ENCODE measurements at places on chromosomes 1 and 21. TPM values are rescaled to one million over a fixed set of nuclear protein-coding genes. Genes with fewer than 3 reads are reported as not detected.

DNA sequence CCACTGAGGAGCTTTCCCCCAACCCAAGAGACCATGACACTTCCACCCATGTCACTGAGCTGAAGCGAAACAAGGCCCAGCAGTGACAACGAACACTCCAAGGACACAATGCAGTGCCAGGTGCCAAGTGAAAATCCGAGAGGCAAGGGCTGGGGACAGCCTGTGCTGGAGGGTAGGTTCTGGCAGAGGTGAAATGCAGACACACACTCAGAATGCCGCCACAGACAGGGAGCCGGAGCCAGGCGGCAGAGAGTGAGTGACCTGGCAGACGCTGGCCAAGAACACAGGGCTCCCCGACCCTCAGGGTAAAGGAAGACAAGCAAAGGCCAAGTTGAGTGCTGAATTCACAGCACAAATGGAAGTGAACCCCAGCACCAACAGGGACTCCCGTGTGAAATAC is 78.9 kb downstream of the CD46 start:
- no peaks in the 10 kb centered on the region for H3K27me3 ChIP-seq
- no peak for DNase-seq
- H3K4me3 ChIP-seq, result no peak overlapping the region
- H3K36me3 ChIP-seq, result peaks cover 3% of the 10 kb centered on the region
- H3K27ac ChIP-seq, result no peak overlapping the region
- peaks cover 63% of the 10 kb centered on the region for H3K4me1 ChIP-seq

- peaks cover 27% of the 10 kb centered on the region for H3K4me1 ChIP-seq
- H3K27me3 ChIP-seq, result peaks cover 2% of the 10 kb centered on the region
- no peaks in the 10 kb centered on the region for H3K36me3 ChIP-seq
- H3K27ac ChIP-seq, result no peak overlapping the region
Measured at GRCh38 chr1:201652181-201652580, 113.3 kb downstream of the NAV1 start.

DNA sequence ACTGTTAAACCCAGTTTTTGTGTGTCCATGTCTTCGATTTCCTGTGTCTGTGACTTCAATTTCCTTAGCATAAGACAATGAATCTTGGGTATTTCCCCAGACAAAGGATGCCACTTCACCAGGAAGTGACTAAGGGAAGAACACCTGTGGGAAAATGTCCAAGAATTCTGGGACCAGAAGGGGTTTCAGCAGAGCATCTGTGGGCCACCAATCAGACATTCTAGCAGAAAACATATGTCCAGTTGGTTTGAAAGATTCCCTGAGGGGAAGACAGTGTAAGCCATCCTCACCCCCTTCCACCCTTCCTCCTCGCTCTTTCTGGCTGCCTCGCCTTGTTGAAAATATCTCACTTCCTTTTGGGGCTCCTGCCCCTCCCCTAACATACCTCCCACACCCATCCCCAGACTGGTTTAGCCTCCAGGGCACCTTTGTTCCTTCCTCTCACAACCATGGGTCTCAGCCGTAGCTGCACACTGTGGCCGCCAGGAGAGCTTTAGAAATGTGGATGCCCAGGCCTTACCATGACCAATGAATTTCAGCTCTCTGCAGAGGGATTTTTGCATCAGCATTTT is 25.5 kb upstream of the IFNAR1 start:
- no peaks in the 10 kb centered on the region for H3K27me3 ChIP-seq
- no peak overlapping the region for H3K4me3 ChIP-seq
- peaks cover 34% of the 10 kb centered on the region for H3K36me3 ChIP-seq
- peaks cover 73% of the 10 kb centered on the region for H3K4me1 ChIP-seq

DNA sequence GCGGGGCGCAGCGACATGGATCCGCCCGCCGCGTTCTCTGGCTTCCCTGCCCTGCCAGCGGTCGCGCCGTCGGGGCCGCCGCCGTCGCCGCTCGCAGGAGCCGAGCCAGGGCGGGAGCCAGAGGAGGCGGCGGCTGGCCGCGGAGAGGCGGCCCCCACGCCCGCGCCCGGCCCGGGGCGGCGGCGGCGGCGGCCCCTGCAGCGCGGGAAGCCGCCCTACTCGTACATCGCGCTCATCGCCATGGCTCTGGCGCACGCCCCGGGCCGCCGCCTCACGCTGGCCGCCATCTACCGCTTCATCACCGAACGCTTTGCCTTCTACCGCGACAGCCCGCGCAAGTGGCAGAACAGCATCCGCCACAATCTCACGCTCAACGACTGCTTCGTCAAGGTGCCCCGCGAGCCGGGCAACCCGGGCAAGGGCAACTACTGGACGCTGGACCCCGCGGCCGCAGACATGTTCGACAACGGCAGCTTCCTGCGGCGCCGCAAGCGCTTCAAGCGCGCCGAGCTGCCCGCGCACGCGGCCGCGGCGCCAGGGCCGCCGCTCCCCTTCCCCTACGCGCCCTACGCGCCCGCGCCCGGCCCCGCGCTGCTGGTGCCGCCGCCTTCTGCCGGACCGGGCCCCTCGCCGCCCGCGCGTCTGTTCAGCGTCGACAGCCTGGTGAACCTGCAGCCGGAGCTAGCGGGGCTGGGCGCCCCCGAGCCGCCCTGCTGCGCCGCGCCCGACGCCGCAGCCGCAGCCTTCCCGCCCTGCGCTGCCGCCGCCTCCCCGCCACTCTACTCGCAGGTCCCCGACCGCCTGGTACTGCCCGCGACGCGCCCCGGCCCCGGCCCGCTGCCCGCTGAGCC is 459 bp downstream of the FOXE3 start:
- H3K4me3 ChIP-seq, result no peak overlapping the region
- peaks cover 68% of the 10 kb centered on the region for H3K27me3 ChIP-seq
- H3K36me3 ChIP-seq, result no peaks in the 10 kb centered on the region
- no peak overlapping the region for H3K27ac ChIP-seq

GRCh38 chr1:23126200-23126599 is 42.5 kb downstream of the LUZP1 start:
- H3K4me1 ChIP-seq, result peaks cover 6% of the 10 kb centered on the region
- no peaks in the 10 kb centered on the region for H3K36me3 ChIP-seq
- no peaks in the 10 kb centered on the region for H3K27me3 ChIP-seq
- no peak overlapping the region for H3K27ac ChIP-seq
- DNase-seq, result no peak

GRCh38 chr1:199297887-199298286 is 659.0 kb downstream of the PTPRC start:
- no peaks in the 10 kb centered on the region for H3K4me1 ChIP-seq
- H3K36me3 ChIP-seq, result no peaks in the 10 kb centered on the region
- H3K27ac ChIP-seq, result no peak overlapping the region

DNA sequence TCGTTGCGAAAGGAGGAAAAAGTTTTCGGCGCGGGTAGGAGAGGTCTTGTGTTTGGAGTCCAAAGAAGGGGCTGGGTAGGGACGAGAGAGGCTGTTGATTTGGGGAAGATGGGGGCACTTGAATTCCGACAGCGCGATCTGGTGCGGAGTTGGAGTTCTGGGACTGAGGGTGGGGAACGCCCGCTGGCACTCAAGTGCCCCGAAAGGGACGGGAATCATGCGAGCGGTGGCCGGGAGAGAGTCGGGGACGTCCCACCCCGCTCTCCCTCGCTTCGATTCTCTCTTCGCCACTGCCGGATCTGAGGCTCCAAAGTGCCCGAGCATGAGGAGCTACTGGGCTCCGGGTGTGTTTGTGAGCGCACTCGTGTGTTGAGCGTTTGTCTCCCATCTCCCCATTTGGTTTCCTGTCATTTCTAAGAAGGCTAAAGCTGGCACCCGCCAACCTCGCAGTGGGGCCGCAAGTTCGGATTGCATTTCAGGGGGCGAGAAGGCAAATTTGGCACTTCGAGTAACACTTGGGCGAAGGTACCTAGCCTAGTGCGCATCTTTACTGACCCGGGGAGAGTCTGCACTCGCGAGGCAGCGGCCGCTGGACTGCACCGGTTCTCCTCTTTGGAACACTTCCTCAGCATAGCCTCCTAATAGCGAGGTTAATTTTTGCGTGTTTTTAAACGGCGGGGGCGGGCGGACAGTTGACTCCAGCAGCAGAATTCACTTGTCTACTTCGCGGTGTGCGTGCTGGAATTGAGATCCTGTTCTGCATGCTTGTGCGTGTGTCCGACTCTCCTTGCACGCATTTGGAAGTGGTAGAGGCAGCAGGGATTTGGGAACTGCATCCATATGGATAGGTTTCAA is 1.2 kb downstream of the CHRM3 start:
- DNase-seq, result no peak
- no peaks in the 10 kb centered on the region for H3K36me3 ChIP-seq
- H3K4me3 ChIP-seq, result no peak overlapping the region
- peaks cover 19% of the 10 kb centered on the region for H3K4me1 ChIP-seq

- H3K27ac ChIP-seq, result no peak overlapping the region
- no peak for DNase-seq
- no peaks in the 10 kb centered on the region for H3K27me3 ChIP-seq
- H3K36me3 ChIP-seq, result no peaks in the 10 kb centered on the region
Measured at GRCh38 chr1:87795615-87796337, 467.1 kb downstream of the LMO4 start.

DNA sequence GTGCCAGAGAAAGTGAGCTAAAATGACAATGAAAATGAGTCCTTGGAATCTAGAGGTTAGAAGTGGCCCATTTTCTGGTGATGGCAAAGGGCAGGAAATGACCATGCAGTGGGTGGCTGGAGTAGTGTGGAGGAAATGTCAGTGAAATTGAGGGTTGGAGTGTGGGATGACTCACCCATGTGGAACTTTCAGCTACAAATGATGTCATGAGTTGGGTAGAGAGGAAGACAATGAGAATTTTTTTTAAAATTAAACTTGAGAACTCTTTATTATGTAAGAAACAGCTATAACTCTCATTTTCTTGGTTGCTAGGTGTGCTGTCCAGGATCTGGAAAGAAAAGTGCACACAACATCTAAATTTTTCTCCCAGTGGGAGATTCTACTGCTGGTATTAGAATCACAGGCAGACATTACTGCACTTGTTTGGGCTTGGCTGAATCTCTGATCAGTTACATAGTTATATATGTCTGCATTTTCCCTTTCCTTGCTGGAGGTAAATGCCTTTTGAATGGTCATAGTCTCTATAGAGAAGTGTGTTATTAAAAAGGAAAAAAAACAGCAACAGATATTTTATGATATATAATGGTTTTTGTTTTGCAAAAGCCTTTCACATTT is 56.8 kb upstream of the GNG12 start:
- H3K27me3 ChIP-seq, result no peaks in the 10 kb centered on the region
- H3K36me3 ChIP-seq, result no peaks in the 10 kb centered on the region
- H3K27ac ChIP-seq, result no peak overlapping the region
- H3K4me1 ChIP-seq, result peaks cover 12% of the 10 kb centered on the region
- no peak for DNase-seq
- H3K4me3 ChIP-seq, result no peak overlapping the region

GRCh38 chr21:45470773-45471524 is 66.0 kb downstream of the COL18A1 start:
- no peak for DNase-seq
- H3K4me3 ChIP-seq, result no peak overlapping the region
- no peaks in the 10 kb centered on the region for H3K4me1 ChIP-seq
- no peaks in the 10 kb centered on the region for H3K27me3 ChIP-seq
- H3K36me3 ChIP-seq, result no peaks in the 10 kb centered on the region

DNA sequence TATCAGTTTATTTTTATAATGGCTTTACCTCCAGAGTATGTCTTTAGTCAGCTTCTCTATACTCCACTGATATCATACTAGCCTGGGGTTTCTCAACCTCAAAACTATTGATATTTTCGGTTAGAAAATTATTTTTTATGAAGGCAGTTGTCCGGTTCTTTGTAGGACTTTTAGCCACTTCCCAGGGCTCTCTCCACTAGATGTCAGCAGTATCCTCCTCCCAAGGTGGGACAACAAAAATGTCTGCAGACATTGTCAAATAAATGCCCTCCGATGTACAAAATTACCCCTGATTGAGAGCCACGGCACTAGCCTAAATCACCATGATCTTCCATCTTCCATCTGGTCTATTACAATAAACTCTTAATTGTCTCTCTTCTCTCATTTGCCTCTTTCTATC is 4.1 kb upstream of the GRIK1 start:
- no peaks in the 10 kb centered on the region for H3K4me1 ChIP-seq
- no peak overlapping the region for H3K4me3 ChIP-seq
- peaks cover 37% of the 10 kb centered on the region for H3K27me3 ChIP-seq
- H3K27ac ChIP-seq, result no peak overlapping the region
- no peak for DNase-seq

GRCh38 chr21:34360488-34361241 is 3.1 kb upstream of the KCNE2 start:
- H3K27me3 ChIP-seq, result no peaks in the 10 kb centered on the region
- DNase-seq, result no peak
- H3K4me1 ChIP-seq, result peaks cover 11% of the 10 kb centered on the region
- H3K4me3 ChIP-seq, result no peak overlapping the region
- no peak overlapping the region for H3K27ac ChIP-seq
- H3K36me3 ChIP-seq, result no peaks in the 10 kb centered on the region

GRCh38 chr21:46023555-46023954 is 42.0 kb downstream of the COL6A1 start:
- H3K4me1 ChIP-seq, result no peaks in the 10 kb centered on the region
- no peaks in the 10 kb centered on the region for H3K27me3 ChIP-seq
- no peak overlapping the region for H3K27ac ChIP-seq
- no peak for DNase-seq
- H3K4me3 ChIP-seq, result no peak overlapping the region

DNA sequence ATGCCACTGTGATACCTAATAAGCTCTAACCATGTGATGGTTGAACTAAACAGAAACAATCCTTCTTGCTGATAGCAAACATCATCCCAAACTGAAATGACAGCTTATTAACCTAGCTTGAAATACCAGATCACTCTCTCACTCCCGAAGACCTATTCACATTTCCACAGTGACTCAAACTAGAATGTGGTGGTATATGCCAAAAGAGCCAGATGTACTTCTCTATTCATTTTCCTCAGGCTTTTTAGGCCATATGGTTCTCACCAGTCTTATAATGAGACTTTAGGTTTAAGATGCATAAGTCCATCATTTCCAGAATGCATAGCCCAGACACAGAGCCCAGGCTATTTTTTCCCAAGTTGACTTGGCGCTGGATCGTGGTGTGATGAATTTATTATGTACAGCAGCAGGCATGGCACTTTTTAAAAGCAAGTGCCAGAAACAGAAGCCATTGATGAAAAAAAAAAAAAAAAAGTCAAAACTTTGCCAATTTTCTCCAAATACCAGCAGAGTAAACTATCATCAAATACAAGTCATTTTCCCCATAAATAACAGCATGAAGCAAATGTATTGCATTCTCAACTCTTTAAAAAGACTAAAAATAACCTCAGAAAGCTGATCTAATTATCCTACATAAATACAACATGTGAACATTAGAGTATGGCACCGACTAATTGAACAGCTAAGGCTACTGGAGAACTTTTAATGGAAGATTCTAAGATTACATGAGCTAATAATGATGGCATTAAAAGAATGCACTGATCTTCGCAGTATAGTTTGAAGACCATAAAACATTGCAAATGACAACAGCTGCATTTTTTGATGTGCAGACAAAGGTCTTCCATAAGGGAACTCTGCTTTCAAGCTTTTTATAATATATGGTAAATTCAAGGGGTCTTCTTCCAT is 365.4 kb downstream of the LRRIQ3 start:
- no peaks in the 10 kb centered on the region for H3K4me1 ChIP-seq
- DNase-seq, result no peak
- no peak overlapping the region for H3K27ac ChIP-seq
- H3K27me3 ChIP-seq, result no peaks in the 10 kb centered on the region

- no peak overlapping the region for H3K27ac ChIP-seq
- no peaks in the 10 kb centered on the region for H3K27me3 ChIP-seq
- no peak for DNase-seq
- H3K4me3 ChIP-seq, result no peak overlapping the region
- H3K4me1 ChIP-seq, result peaks cover 10% of the 10 kb centered on the region
- H3K36me3 ChIP-seq, result no peaks in the 10 kb centered on the region
Measured at GRCh38 chr21:33080776-33081175, 10.8 kb downstream of the OLIG1 start.

Gene KIAA1614
- 0.10 TPM for polyA plus RNA-seq

Gene RUNX3
- polyA plus RNA-seq, result 6.7 TPM

Gene MYOM3
- polyA plus RNA-seq, result not detected

Gene TSPAN2
- 16.7 TPM for polyA plus RNA-seq

Gene IFI6
- polyA plus RNA-seq, result 276 TPM

Gene CHIA
- polyA plus RNA-seq, result not detected

Gene LHX8
- not detected for polyA plus RNA-seq

Gene RNU1-3
- polyA plus RNA-seq, result not detected

All from CD14-positive monocyte (primary cell).